ENCODE measurements at places on chromosomes 16 and 17.

- no peak for DNase-seq
Observed at GRCh38 chr16:4060009-4060408, 56.2 kb downstream of the ADCY9 start.

DNA sequence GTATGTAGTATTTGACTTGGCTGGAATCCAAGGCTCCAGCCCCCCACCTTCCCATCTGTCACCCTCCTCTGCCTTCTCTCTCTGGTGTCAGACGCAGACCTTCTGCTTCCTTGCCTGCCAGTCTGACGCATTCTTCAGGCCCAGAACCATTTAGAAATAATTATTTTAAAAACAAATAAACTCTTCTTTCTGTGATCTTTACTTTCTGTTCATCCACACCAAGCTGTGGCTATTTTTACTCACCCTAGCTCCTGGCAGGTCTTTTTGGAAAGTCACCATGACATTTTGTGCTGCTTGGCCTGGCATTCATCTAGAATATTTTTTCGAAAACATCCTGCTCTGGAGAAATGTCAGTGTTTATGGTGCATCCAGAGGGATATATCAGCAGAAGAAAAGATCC, 330.7 kb upstream of the ASIC2 start:
- DNase-seq = no peak

GRCh38 chr16:7351610-7352510, 19.2 kb downstream of the RBFOX1 start:
- no peak for DNase-seq

GRCh38 chr16:86046667-86047270, 147.8 kb downstream of the IRF8 start:
- DNase-seq = no peak

Data from AG20443 (cell line).